KBM-7 (cell line): ENCODE measurements at places on chromosomes 1 and 21.

GRCh38 chr1:183346276-183346732, 71.9 kb downstream of the NMNAT2 start:
- DNase-seq = peak; percentile 60

DNA sequence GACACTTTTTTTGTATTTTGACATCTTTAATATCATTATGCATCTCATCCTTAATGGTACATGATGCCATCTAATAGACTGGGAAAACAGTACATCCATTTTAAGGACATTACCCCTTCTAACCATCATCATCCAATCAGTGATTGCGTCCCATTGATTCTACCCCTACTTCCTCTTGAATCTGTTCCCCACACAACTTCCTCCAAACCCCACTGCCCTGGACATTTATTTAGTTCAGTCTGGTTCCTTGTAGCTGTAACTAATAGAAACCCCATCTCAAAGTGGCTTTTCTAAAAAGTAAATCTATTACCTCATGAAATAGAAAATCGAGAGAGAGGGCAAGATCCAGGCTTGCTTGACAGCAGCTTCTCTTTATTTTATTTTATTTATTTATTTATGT, 2.1 kb upstream of the ITLN1 start:
- DNase-seq = peak; percentile 22

- no peak for DNase-seq
Observed at GRCh38 chr1:40664167-40664537, 1.3 kb downstream of the RIMS3 start.

DNA sequence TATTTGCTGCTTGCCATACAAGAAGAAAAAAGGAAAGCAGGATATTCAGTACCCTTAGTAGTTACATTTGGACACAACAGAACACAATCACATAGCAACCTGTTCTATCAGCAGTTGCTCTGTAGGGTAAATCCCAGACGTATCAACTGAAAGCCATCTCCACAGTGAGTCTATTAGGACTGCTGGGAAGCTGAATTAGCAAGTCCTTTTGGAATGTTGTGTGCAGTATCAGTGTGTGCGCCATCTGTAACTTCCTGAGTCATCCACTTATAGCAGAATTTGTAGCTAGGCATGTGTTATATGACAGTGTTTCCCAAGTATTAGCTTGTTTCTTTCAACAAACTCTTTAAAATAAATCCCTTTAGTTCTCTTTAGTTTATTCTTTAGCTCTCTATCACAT, 21.3 kb downstream of the CCDC30 start:
- no peak for DNase-seq

- no peak for DNase-seq
Observed at GRCh38 chr21:37566790-37567615, 200.4 kb downstream of the DYRK1A start.

DNA sequence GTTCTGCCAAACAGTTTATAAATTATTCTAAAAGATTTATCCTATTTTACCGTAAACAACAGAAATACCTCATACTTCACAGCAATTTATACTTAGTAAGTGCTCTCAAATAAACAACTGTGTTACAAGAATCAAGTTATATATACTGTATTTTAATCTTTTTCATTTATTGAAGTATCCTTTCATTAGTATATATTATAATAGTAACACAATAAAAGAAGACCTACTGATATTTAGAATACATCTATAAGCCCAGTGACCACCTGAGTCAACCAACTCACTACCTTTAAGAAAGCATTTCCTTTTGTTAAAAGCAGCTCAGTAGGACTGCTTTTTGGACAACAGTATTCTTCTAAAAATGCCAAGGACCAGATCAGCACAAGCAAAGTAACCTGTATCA, 5.9 kb downstream of the TMCO1 start:
- no peak for DNase-seq

DNA sequence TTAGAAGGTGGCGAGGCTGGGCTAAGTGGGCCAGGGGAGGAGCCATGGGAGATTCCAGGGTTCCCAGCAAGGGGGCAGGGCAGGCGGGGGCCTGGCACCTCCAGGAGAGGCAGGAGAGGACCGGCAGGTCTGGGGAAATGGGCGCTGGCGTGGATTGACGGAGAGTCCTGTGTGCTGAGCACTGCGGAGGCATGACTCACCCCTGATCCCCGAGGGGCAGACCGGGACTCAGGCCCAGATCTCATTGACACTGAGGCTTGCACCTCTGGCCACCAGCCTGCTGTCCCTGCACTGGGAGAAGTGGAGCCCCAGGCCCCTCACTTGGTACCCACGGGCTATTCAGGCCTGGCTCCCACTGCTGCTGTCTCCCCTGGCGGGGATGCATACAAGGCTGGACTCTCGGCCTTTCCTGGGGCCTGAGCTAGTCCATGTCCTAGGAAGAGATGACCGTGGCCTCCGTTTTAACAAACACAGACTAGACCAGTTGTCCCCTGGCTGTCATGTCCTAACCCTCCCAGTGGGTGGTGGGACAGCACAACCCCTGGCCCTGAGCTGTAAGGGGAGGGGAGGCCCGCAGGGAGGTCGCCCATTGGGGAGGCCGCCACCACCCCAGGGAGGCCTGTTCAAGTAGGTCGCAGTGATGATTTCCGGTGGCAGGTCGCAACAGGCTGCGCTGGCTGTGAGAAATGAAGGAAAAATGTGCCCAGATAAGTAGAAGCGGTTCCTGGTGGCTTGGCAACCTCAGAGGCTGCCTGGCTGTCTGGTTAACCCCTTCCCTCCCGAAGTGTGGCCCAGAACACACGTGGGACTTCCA, 39.7 kb downstream of the RIPK4 start:
- DNase-seq = no peak
